ENCODE measurements at places on chromosomes 7 and 10.

- no peak for ATAC-seq
Measured at GRCh38 chr10:115957012-115957399, 316.0 kb downstream of the GFRA1 start.

GRCh38 chr10:132322586-132323048 is 9.4 kb upstream of the LRRC27 start:
- ATAC-seq = no peak

DNA sequence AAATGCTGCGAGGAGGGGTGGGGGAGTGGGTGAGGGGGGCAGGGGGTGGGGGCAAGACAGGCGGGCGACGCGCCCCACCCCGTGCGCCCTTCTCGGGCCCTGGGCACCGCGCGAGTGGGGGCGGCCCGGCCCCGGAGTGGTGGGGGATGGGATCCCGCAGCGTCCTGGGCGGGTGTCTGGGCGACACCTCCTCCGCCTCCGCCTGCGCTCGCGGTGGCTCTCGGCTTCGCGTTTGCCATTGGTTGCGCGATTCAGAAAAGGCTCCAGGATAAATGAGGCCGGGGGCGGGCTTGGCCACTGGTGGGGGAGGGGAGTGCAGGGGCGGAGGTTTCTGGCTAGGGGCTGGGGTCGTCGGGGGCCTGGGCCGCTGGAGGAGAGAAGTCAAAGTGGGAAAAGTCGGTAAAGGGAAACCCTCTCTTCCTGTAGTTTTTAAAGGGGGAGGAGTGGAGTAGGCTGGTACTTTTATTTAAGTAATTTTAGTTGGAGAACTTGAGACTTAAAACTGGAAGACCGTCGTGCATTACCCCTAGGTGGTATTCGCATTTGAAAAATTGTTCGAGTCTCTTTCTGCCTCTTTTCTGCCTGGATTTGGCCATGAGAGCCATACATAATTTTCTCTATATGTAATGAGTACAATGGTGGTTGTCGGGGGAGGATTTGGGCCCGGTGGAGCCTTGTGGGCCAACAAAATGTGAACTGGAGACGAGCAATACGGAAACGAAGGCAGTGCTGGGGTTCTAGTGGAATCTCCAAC is 992 bp upstream of the IGF2BP3 start:
- ATAC-seq = no peak

DNA sequence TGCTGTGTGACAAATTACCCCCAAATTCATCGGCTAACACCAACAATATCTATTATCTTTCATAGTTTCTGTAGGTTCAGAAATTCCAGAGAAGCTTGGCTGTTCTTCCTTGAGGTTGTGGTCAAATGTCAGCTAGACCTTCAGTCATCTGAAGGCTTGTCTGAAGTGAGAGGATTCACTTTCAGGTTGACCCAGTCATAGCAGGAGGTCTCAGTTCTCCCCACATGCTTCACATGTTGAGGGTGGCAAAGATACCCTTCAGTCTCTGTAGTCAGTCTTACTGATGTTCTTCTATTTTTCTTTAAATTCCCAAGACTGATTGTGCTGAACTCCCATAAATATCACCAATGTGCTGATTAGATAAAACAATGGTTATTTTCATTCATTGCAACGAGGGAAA is 1692.0 kb downstream of the REEP3 start:
- ATAC-seq = no peak

Data from activated T-helper 17 cell treated with anti-CD3 and anti-CD28 coated beads, Interleukin-2, amount 50 U/mL, for 72 hours (primary cell).